ENCODE measurements at places on chromosomes 13 and 19.

GRCh38 chr19:52226652-52227051 lies 36.8 kb downstream of the PPP2R1A start:
- DNase-seq: no peak

GRCh38 chr19:4197625-4198466 lies 15.4 kb downstream of the ANKRD24 start:
- DNase-seq: no peak

- no peak for DNase-seq
Measured at GRCh38 chr13:79909644-79910043, 428.7 kb downstream of the NDFIP2 start.

DNA sequence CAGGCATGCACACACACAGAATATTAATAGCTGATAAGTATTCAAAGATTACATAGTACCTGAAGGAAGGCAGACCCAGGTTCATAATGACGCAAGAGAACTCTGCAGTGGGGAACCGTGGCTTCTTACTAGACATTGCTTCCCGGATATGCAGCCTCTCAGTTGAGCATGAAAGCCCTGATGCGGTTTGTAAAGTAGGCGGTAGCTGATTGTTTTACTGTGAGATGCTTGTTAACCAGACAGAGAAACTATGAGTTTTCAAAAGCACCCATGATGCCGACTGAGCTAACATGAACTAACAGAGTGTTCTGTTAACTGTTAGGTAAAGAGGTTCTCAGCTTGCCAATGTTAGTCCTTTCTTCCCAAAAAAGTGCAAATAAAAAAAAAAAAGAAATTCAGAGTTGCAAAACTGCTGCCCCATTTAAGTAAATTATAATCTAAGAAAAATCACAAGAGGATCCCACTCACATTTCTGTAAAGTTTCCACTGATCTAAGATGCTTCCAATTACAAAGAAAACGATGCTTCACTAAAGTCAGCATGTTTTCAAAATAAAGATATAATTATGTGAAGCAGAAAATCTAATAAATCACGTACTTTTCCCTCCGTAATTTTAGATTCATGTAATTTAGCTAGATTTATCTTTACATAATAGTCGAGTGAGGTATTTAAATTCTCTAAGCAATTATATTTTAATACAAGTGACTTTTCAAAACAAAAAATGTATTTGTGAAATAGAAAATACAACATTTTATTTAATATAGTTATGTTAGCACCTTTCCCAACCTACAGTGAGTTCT lies 2.2 kb downstream of the FLT1 start:
- DNase-seq: no peak

GRCh38 chr19:43809762-43810696 lies 7.8 kb upstream of the LYPD5 start:
- peak; percentile 66 for DNase-seq

DNA sequence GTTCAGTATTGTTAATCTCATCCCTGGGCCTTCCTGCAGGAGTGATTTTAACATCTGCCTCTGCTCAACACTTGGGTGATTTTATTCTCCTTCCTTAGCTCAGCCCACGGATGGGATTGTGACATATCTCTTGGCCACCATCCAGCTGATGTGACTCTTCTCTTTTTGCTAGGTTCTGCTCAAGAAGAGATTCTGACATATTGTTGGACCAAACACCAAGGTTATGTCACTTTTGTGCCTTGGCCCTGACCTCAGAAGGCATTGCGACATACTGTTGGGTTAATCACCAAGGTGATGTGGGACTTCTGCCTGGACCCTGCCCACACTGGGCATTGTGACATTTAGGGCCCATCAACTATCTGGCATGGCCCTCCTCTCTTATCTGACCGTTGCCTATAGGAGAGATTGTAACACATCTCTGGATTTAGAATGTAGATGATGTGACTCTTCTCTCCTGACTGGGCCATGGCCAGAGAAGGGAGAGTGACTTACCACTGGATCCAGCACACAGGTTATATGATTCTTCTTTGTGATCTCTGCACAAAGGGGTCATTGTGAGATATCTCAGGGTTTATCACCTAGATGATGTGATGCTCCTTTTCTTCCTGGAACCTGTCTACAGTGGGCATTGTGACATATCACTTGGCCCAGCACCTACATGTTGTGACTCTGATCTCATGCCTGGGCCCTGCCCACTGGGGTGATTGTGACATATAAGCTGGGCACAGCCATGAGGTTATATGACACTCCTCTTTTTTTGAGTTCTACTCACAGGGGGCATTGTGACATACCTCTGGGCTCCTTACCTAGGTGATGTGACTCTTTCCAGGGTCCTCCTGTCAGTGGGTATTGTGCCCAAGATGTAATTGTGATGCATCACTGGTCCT lies 88.8 kb downstream of the ZNF429 start:
- DNase-seq: no peak
